ENCODE measurements at places on chromosomes 7 and 10. TPM values are rescaled to one million over a fixed set of nuclear protein-coding genes. Genes with fewer than 3 reads are reported as not detected.

GRCh38 chr10:62225362-62225761 is 43.3 kb downstream of the RTKN2 start:
- DNase-seq = no peak

- no peak for DNase-seq
Observed at GRCh38 chr10:8137272-8137681, 82.8 kb downstream of the GATA3 start.

ADARB2 gene
- total RNA-seq = not detected

CSTF2T gene
- 29.9 TPM for total RNA-seq
